ACHN (cell line): ENCODE measurements at places on chromosomes 3 and 15.

DNA sequence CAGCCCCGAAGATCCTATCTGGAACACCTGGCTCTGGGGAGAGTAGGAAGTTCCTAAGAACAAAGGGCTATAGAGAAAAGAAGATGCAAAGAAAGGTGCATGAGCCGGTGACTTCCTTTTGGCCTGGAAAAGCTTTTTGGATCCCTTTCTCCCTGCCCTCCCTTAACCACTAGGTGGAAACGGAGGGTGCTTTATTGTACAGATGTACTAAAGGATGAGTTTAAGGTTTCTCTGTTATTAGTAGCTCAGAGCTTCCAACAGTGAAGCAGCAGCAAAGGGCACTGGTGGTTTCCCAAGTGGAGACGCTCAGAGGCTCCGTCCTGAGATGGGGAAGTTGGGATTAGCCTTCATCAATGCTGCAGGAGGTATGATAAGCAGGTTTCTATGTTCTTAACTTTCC, 5.9 kb upstream of the ADGRG7 start:
- peak; percentile 35 for DNase-seq

DNA sequence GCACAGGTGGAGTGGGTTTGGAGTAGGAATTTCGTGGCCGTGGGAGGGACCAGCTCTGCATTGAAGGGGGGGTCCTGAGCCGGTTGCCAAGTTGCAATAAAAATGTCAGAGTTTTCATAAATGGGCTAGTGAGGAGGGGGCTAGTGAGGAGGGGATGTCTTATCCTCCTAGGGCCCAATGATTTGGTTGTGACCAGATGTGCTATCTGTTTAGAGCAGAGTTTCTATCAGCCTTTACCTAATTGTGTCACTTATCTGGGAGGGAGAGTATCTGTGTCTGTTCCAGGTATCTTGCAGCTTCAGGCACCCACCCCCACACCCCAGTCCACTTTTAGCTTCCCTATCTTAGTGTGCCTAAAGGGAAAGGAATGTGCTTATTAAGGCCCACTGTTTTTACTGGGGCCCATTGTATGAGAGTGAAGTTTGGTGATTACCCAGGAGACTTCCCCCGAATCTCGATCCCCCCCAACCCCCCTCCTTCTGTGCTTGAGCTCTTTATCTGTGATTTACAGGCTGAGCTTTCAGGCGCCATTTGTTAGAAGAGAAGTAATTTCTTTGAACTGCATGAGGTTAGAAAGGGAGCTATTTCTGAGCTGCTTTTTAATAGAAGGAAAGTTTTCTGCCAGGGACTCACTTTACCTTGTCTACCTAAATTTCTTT, 42.6 kb downstream of the PPCDC start:
- DNase-seq: no peak

- no peak for DNase-seq
These were observed 187.1 kb upstream of the STT3B start for GRCh38 chr3:31345581-31345980.

- peak; percentile 50 for DNase-seq
These were observed 657.5 kb upstream of the NECTIN3 start for GRCh38 chr3:110413807-110414748.

- no peak for DNase-seq
These were observed 80.5 kb upstream of the SLC24A5 start for GRCh38 chr15:48040166-48040817.

DNA sequence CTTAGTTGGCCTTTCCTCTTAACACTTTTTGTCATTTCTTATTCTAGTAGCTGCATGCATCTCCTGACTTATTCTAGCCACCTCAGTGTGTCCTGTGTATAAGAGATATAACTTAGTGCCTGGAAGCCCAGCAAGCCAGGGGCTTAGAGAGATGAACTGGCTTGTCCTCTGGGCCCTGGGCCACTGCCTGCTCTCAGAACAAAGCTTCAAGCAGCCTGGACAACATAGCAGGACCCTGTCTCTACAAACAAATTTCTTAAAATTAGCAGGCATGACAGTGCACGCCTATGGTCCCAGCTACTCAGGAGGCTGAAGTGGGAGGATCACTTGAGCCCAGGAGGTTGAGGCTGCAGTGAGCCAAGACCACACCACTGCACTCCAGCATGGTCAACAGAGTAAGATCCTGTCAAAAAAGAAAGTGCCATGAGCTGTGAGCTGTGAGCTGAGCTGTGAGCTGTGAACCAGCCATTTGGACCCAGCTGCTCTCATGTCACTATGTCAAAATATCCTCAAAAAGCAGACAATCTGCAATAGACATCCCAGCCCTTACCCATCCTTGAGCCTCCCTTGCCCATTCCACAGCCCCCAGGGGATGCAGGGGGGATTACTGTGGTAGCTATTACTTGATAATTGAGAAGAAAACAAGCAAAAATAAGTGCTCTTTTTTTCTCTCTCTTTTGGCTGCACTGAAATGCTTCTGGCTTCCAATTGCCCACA, 174.5 kb downstream of the OPA1 start:
- DNase-seq: no peak

- DNase-seq: no peak
These were observed 6.3 kb downstream of the AEN start for GRCh38 chr15:88627463-88627862.

- DNase-seq: no peak
These were observed 197.3 kb upstream of the IL12A start for GRCh38 chr3:159791336-159791735.

GRCh38 chr3:110323349-110323748, 748.3 kb upstream of the NECTIN3 start:
- DNase-seq: no peak

DNA sequence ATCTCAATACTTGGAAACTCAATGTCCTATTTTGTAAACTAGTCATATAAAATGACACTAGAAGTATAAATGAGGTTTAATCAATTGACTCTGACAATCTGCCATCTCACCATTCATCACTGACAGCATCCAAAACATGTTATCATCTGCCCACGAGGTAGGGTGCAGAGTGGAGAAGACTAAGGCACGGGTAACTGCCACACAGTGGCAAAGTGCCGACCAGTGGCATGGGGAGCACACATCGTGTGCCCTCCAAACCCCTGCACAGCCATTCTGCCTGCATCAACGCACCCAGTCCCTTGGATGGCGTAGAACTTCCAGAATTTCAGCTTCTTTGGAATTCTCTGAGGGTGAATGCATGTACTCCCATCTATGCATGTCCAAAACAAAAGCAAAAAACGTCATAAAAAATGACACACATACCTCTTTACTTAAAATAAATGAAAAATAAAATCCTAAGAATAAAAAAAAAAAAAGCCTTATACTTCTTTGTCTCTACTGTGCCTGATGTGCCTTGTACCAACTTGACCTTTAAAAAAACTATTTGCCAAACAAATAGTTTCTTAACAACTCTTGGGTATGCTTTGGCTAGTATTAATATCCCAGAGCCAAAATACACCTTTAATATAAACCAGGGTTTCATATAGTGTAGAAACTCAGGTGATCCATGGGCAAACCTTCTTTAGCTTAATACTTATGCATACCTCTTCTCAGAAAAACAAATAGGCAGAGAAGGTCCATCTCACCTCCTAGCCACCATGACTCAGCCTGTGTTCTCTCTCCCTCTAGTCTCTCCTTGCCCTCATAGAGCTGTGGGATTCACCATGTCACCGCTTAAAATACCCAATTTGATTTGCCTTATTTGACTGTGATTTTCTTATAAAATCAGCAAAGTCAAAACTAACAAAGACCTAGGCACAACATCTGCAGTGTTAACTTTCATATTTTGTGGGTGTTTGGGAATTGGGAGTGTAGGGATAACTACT, 12.7 kb downstream of the CPOX start:
- no peak for DNase-seq

DNA sequence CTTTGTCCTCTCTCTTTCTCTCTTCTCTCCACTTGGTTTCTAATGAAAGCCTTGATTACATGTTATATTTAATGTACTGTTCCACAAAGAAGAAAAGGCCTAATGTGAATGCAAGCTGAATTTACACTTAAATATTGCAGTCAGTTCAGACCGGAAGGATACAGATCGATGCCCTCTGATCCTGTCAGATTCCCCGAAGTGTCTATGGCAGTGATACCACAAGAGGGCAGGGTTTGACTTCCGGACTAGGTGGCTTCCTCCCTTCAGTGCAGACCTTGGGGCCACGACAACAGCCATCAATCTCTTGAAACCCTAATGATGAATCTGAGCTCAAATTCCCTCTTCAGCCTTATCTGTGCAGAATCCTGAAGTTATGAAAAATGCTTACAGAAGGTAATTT, 29.5 kb downstream of the AGTR1 start:
- DNase-seq: peak; percentile 64

DNA sequence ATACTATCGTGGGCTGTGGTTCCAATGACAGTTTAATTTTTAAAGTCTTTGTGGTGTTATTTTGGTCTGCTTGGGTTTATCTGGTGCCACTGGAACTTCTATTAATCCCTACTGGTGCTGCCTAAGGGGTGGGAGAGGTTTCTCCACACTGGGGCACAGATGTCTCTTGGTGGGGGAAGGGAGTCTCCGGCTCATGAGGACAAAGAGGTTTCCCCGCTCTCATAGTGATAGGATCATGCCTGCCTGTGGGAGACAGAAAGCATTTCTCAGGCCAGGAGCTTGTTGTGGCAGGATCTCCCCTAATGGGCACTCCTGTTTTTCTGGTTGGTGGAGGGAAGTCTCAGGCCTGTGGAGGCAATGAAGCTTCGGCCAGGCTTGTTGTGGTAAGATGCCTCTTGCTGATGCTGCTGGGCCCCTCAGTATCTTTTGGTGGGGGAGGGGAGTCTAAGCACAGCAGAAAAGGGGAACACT, 84.3 kb upstream of the THRB start:
- DNase-seq: no peak

DNA sequence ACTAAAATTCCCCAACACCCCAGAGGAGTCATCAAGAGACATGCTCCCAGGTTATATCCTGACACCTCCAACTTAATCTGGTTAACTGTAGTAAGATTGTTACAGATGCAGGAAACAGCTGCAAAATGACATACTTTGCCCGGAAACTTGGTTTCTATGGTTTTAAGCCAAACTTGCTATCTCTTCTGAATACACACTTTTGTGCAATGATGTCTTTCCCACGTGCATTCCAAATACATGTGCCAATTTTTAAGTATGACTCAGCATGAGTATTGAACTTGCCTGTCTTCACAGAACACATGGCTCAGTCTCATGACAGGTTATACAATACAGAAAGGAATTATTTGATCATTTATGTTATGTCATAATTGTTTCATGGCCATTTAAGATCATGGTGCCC, 207.0 kb upstream of the DCBLD2 start:
- peak; percentile 52 for DNase-seq

DNA sequence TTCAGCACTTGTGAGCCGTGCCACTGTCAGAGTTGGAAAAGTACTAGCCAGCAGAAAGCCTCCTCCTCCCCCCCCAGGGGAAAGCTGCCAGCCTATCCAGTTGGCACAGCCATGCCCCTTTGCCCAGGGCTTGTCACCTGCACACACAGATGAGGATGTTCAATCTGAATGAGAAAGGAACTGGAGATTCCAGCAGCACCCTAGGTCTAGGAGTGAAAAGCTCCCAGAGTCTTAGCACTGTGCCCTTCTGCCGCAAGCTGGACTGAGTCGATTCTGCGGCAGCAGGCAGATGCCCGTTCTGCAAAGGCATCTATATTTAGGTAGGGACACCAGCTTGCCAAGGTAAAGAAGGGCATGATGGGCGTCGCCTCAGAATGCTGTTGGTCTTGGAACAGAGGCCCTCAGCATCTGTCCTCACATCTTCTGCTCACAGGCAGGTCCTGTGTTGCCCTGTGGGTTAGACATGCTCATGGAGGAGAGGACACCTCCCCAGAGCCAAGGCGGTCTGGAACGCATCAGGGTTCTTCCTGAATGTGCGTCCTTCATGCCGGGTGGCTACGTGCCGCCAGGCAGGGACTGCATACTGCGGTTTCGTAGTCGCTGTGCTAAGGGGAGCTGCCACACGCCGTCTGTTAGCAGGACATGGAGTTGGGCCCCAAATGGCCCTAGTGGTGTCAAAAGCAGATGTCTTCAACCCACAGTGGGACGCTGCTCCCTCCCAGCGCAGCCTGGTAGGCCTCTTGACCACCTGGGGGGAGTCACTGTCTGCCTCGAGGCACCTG, 109.5 kb downstream of the VGLL4 start:
- no peak for DNase-seq

DNA sequence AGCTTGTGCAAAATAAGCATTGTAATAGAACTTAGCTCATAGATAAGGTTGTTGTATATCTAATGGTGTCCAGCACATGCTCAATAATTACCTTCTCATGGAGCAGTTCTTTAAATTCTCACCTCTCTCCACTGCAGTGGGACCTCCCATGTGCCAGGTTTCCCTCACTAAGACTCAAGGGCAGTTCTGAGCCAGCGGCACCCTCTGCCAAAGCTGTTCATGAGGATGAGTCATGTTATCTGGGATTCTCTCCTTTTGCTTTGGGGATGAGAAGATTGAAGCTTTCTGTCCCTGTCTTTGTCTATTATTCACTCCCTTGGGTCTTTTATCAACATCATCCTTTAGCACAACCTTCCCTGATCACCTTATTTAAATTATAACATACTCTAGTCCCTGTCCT, 15.6 kb upstream of the AMOTL2 start:
- DNase-seq: no peak

GRCh38 chr3:187085021-187085666, 54.2 kb downstream of the RPL39L start:
- no peak for DNase-seq

- DNase-seq: no peak
These were observed 4.0 kb upstream of the TMEM89 start for GRCh38 chr3:48625600-48625999.

DNA sequence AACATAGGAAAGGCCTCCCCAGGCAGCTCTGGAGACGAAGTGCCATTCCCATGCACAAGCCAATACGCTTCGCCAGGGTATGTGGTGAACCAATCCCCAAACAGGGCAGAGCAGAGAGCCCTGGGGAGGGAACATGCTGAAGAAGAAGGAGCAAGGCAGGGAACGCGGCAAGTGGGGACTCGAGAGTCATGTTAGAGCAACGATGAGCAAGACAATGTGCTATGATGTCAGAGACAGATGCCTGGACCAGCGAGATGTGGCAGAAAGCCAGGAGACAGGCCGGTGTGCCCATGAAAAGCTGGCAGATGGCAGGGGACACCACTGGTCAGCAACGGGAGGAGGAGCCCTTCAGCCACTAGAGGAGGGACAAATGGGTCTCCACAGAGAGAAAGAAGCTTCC, 39.6 kb downstream of the NIPA2 start:
- no peak for DNase-seq

DNA sequence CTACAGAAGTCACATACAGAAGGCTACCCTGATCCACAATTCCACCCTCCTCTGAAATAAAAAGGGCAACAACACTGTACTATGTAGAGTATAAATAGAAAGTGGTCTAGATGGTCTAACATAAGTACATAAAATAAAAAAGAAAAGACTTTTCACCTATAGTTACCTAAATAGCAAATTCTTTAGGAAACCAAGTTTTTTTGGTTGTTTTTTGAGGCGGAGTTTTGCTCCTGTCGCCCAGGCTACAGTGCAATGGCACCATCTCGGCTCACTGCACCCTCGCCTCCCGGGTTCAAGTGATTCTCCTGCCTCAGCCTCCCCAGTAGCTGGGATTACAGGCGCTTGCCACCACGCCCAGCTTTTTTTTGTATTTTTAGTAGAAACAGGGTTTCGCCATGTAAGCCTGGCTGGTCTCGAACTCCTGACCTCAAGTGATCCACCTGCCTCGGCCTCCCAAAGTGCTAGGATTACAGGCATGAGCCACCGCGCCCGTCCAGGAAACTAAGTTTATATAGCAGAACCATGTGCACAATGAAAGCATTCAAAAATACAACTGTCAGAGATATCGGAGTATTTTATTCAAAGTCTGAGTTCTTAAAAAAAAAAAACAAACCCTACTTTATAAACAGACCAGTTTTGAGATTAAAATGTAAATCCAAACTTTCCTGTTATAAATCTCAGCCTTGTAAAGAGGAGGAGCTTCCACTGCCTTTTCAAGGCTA, 1.7 kb downstream of the SIN3A start:
- no peak for DNase-seq
